ENCODE measurements at places on chromosomes 11 and 22. TPM values are rescaled to one million over a fixed set of nuclear protein-coding genes. Genes with fewer than 3 reads are reported as not detected.

The MICALL1 gene
- 9.5 TPM for total RNA-seq

The PITPNB gene
- 30.6 TPM for total RNA-seq

The PKNOX2 gene
- 0.63 TPM for total RNA-seq

The TTC38 gene
- total RNA-seq, result 189 TPM

The MFRP gene
- total RNA-seq, result not detected

The SIAE gene
- total RNA-seq, result 34.4 TPM

The IGSF9B gene
- total RNA-seq, result 0.13 TPM

The POLDIP3 gene
- total RNA-seq, result 20.8 TPM

The GAB4 gene
- total RNA-seq, result not detected

The WBP2NL gene
- 0.53 TPM for total RNA-seq

The TCIRG1 gene
- 66.5 TPM for total RNA-seq

Measured in left lobe of liver (tissue), 2 donors.